ENCODE measurements at places on chromosomes 1 and 21.

DNA sequence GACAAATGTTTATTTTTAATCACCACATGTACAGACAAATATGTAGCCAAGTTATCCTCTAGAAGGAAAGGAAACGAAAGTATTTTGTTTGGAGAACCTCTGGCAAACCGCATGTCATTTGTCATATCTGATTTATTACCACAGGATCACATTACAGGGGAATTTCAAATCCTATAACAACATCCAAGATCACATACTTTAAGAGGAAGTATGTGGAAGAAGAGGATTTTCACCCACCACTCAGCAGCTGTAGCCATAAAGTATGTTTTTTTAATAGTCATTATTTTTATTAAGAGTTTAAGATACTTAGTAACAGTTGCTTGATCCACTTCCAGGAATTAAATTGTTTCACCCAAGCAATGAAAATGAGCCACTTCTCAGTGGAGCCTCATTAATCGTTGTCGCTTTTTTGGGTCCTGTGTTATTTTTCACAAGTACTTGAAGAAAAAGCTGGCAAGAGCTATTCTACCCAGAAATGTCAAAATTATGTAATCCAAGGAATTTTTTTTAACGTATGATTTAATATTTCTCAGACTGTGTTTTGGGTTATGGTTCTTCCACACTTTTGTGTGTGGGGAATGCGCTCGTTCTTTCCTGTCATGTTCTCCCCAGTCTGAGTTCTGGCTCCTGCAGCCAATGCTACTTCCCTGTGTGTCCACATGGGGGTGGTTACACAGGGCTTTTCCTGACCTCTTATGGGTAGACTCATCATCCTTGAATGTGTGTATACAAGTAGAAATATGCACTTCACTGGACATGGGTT lies 6.9 kb downstream of the SERTAD4 start:
- no peak for DNase-seq

DNA sequence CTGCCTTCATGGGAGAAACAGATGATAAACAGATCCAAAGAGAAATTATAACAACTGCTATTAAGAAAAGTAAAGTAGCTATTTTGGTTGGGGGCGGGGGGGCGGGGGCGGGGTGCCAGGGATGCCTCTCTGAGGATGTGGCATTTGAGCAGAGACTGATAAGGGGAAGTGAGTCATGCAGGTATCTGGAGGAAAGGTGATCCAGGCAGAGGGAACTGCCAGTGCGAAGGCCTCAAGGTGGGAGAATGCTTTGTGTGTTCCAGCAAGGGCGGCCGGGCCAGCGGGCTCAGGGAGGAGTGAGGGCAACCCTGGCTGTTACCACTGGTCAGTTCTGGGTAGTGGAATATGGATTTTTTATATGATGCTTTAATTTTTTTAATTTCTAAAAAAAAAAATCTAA lies 7.0 kb upstream of the TNFRSF1B start:
- DNase-seq = no peak

- DNase-seq = no peak
These were observed 27.4 kb upstream of the RC3H1 start for GRCh38 chr1:174049514-174049913.

DNA sequence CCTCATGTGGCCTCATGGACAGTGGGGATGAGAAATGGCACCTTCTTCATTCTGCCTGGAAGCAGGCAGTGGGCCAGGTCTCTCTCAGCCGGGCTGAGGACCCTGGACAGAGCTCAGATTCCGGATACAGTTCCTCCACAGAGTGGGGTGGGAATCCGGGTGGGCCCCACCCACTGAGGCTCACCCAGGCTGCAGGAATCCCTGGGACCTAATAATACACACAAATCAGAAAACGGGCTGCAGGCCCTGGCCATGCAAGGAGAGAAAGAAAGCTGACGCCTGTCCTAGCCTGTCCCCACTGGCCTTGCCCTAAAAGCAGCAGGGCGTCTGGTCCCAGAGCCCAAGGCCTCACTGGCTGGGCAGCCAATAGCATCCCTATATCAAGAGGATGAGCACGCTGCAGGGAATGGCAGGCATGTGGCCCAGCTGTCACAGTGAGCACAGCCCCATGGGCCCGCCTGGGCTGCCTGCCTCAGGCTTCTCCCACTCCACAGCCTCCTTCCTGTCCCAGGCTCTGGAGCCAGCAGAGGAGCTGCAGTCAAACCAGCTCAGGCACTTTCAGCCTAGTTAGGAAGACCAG lies 25.3 kb downstream of the ACTA1 start:
- DNase-seq = no peak

- no peak for DNase-seq
These were observed 104.5 kb downstream of the SMYD2 start for GRCh38 chr1:214385428-214385827.

- no peak for DNase-seq
These were observed 27.8 kb downstream of the WNT2B start for GRCh38 chr1:112536561-112536960.

DNA sequence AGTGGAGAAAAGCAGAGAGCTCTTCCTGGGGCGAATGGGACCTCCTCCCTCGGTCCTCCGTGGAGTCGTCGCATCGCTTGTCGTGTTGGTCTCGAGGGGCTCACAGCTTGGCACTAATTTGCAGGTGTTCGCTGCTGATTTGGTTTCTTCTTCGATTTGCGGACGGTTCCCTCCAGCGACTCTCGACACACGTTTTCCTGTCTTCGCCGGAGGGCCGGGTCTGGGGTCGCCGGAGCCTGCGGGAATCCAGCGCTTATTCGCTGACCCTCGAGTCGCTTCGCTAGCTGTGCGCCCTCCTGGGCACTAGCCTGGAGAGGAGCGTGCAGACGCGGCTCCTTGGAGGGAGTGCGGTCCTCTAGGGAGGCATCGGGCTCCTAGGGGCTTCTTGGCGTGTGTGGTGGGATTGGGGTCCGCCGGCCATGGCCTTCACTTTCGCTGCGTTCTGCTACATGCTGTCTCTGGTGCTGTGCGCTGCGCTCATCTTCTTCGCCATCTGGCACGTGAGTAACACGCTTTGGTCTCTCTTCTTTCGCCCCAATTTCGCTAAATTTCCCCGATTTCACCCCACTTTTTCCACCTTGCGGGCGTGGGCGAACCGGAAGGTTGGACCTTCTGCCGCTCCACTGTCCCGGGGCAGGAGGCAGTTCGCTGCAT lies 766 bp downstream of the CNIH3 start:
- no peak for DNase-seq
